ENCODE measurements at places on chromosomes 13 and 19.

GRCh38 chr19:16620018-16620417, 8.0 kb downstream of the MED26 start:
- DNase-seq, result no peak

GRCh38 chr19:38209671-38210457, 14.2 kb downstream of the DPF1 start:
- no peak for DNase-seq

- no peak for DNase-seq
Measured at GRCh38 chr19:18793144-18794028, 2.3 kb upstream of the COMP start.

DNA sequence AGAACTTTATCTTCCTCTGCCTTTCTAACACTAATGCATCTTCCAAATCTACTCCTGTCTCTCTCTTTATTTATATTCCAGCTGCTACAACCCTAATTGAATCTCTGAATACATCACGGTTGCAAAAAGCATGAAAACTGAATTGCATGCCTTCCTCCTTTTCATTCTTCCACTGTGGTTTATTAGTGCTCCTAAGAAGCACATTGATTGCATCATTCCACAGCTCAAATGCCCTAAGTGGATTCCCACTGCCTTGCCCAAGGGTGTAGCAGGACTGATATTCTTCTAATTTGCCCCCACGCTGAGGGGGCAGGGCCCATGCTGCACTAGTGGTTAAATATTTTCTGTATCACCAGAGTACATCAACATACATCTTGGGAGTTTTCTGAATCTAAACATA, 640.8 kb downstream of the EFNB2 start:
- DNase-seq, result no peak

GRCh38 chr13:20272588-20273171, 40.6 kb upstream of the GJB6 start:
- no peak for DNase-seq
